ENCODE measurements at places on chromosomes 3 and 15.

- DNase-seq, result no peak
These were observed 92.3 kb downstream of the ATP10A start for GRCh38 chr15:25770618-25771337.

DNA sequence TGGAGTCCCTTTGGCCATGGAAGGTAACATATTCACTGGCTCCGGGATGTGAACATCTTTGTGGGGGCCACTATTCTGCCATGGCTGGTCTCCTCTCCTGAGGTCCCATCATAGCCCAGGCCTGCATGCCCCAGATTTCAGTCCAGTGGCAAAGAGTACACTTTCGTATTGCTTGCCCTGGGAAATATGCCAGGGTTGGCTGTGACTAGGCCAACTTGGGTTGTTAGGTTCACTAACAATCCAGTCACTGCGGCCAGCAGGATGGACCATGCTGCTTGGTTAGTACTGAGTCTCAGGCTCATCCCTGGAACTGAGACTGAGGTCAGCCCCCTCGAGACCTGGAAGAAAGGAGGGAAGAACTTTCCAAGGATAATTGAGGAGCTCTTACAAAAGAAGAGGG, 9.8 kb upstream of the EEFSEC start:
- DNase-seq, result no peak

DNA sequence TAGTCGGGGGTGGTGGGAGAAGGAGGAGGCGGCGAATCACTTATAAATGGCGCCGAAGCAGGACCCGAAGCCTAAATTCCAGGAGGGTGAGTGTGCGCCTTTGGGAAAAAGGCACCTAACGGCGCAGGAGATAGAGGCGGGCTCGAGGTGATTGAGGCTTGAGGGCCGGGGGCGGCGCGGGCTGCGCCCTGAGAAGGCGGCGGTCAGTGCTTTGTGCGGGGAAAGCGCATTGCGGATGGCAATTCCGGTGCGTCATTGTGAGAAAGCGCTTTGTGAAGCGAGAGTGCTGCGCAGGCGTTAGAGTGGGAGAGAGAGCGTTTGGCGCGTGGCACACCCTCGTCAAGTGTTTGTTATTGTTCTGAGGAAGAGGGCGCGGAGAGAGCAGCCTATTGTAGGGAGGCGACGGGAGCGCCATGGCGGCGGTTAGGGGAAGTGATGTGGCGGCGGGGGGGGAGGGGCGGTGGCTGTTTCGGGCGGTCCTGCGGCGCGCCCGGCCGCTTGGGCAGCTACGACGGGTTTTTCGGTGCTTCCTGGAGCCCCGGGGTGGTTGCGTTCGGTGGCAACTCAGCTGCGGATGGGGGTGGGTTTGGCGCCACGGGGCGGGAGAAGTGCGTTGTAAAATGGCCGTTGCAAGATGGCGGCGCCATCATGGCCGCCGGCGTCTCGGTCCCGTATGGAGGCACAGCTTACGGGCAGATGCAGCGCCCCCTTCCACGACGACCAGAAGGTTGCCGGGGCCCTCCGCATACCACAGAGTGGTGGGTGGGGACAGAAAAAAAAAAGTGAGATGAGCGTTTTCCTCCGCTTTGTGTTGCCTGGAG, 492 bp downstream of the MORF4L1 start:
- DNase-seq, result peak; percentile 95

- peak; percentile 32 for DNase-seq
These were observed 21.4 kb upstream of the ESYT3 start for GRCh38 chr3:138412821-138413551.

DNA sequence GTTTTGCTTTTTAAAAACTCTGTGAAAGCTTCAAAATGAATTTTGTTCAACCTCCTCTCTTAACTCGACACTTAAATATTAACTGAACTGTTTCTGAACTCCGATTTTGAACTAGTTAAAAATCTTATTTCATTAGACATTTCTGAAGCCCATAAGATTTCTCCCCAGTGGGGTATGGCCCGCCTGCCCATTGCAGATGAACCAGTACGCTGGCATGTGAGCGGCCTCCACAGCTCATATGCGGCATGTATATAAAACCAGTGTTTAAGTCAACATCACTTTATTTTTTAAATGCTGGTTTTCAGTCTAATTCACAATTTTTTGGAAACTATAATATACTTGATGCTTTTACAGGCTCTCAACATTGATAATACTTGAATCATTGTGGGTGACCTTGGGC, 50.2 kb downstream of the CPN2 start:
- DNase-seq, result no peak

GRCh38 chr3:73503781-73504180, 121.0 kb downstream of the PDZRN3 start:
- peak; percentile 0 for DNase-seq

DNA sequence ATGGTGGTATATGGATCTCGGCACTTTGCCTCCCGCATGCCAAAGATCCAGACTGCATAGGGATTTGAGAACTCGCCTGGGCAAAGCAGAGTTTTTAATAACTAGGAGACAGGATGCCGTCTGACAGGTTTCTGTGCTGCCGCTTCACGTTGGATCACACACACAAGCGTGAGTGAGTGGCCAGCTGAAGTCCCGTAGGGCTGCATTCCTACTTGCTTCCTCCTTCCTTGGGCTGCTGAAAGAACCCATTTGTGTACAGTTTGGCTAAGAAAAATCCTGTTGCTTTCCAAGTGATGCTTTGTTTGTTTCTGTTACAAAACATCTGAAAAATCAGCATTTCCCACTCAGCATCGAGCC, 604.3 kb upstream of the CFAP20DC start:
- no peak for DNase-seq

DNA sequence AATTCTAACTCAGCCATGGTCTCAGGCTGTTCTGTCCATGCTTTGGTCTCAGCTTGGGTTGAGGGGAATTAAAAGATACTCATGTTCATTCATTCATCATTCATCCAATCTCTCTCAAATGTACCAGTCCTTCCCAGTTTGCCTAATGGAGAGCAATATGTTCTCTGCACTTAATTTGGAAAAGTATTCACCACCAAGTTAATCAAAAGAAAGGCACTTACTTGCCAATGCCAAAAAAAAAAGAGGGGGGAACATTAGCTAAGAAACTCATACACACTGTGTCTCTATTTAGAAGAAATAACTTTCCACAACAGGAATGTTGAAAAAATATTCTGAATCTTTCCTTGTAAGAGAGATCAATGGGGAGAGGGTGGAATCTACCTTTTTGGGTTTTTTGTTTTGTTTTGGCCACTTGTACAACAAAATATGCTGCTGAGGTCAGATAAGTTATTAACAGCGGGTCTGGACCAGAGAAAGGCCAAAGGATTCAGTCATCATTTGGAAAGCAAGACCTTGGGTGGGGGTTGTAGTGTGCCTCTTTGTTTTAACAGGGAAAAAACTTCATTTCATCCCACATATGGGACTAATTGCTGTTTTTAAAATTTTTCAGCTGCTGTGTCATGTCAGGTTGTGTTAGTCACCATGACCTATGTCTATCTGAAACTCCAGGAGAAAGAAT, 152.3 kb downstream of the FBN1 start:
- DNase-seq, result no peak

GRCh38 chr15:47998619-47999019, 122.2 kb upstream of the SLC24A5 start:
- no peak for DNase-seq
